ENCODE measurements at places on chromosomes 2 and 18. TPM values are rescaled to one million over a fixed set of nuclear protein-coding genes. Genes with fewer than 3 reads are reported as not detected.

DNA sequence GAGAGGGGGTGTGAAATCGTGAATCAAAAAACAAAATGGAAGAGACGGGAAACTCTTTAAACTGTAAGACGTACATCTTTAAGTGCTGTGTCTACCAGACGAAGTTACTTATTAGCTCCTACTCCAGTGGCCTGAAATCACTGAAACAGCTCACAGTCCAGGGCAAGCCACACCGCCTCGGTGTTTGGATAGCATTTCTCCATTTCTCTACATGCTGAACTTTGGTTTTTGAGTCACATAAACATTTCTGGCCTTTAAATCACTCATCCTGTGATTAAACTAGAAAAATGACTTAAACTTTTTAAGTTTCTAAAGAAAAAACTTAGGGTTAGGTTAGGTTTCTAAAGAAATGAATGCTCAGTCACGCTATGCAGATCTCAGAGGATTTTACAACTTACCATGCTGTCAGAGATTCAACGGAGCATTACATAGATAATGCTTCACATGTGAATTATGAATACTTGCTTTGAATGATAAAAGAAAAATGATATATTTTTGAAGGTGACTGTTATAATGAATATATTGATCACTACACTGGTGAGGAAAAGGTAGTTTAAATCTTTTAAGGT lies 138.4 kb downstream of the MBP start:
- DNase-seq = no peak

DNA sequence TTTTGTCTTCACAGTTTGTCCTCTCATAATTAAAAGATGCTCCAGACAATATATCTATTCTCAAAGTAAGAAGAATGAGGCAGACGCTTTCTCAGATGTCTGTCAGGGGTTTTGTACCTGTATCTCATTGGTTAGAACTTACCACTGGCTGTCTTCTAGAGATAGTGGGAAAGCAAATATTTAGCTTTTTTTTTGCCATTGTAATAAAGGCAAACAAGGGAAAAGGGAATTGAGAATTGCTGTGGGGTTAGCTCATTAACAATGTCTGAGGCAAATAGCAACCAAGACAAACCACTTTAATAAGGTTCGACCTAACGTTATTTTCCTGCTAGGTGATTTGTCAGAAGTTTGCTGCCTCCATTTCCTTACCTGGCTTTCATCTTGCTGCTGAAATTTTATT lies 30.0 kb downstream of the ZNF638 start:
- no peak for DNase-seq

DAW1 gene
- total RNA-seq = not detected

- no peak for DNase-seq
Measured at GRCh38 chr2:219476652-219477151, 22.0 kb upstream of the GMPPA start.

GRCh38 chr2:102226612-102227391 lies 40.0 kb downstream of the IL1RL2 start:
- DNase-seq = no peak

- no peak for DNase-seq
Measured at GRCh38 chr2:108346827-108347226, 30.9 kb upstream of the SULT1C4 start.

- DNase-seq = no peak
Measured at GRCh38 chr18:3046216-3046808, 33.4 kb upstream of the LPIN2 start.

SPP2 gene
- not detected for total RNA-seq

KANSL1L gene
- total RNA-seq = 25.7 TPM

DNA sequence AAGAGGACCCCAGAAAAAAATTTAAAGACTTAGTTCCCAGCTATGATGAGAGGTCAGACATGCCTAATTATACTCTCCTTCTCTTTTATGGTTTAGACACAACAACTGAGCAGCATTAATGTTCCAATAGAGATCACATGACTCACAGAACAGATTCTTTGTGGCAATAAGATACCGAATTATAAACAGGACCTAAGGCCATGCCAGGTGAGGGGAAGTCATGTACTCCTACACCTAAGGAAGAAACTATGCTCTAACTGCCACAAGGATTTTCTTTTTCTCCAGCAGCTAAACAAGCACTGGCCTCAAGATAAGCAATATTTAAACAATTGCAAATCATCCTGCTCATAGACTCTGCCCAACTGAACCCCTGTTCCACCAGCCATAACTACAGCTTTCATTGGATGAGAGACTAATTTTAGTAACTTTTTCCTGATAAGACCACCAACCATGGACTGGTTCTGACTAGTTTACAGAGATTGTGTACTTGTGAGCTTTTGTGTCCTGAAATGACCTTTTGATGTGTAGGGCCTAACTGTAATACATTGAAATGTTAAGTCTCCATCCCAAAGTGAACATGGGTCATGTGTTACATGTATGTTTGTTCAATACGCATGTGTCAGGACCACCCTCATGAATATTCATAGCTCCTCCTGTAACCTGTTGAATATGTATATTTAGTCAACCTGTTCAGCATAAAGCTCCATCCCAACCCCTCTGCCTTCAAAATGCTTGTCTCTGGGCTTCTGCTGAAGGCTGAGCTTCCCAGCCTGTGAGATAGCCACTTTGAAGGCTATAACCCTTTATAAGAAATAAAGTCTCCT lies 21.6 kb upstream of the NFE2L2 start:
- DNase-seq = no peak

DNA sequence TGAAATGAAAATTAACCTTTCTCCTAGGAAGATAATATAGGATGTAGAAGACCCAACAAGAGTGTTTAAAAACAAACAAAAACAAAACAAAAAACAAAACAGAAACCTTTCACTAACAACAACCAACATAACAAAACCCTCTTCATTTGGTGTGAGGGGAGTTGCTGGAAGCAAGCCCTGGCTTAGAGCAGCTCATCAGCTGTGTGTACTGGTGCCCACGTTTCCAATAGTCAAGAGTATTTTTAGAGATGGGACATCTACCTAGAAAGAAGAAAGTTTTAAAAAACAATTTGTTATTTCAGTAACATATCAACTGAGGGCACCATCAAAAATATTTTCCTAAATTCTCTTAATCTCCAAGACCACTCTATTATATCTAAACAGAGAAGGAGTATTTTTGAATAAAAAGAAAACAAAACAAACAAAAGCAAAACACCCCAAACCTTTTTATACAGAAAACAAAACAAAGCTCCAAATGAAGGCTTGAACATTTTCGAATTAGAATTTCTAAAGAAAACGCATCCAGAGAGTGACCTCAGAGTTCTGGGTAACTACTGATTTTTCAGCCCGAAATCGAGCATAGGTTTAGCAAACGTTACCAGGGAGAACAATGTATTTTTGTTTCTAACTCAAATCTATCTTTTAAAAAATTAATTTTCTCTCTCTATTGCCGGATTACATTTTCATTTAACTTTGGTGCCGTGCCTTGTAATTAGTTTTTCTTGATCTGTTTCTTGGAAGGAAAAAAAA lies 134.6 kb downstream of the INSIG2 start:
- no peak for DNase-seq

CHRND gene
- not detected for total RNA-seq

CDH20 gene
- 1.5 TPM for total RNA-seq

MC4R gene
- total RNA-seq = not detected

DNA sequence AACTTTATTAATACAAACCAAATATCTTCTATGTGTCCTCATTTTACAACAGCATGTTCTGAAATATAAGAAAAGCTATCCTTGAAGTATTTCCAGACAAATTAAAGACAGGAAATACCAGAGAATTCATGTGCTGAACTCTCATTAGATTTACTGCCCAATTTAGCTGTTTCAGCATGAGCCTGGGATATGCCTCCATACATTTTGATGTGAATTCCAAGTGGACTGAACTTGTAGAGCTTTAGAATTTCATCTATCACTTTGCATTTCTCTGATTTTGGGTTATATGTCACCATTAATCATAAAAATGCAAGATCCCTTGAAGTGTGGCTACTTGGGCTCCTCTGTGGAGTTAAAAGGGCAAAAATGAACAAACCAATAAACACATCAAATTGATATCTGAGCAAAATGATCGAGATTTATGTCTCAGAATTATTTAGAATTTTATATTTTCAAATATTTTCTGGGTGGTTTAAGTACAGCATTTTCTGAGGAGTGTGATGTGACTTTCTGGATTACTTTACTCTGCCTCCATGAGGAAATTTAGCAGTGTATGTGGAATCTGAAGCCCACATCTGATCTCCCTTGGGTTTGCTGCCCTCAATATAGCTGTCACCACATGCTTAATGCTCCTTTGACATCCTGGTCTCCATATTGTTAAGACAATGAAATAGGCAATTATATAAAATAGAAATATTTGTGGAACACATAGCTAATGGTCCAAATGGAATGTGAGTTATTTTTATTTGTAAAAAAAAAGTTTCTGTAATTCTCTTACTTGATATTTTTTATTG lies 206.6 kb upstream of the RBMS1 start:
- no peak for DNase-seq

GRCh38 chr2:182586426-182586825 lies 129.6 kb upstream of the DNAJC10 start:
- no peak for DNase-seq

MOGAT1 gene
- not detected for total RNA-seq

- DNase-seq = no peak
Measured at GRCh38 chr2:23533338-23533695, 148.3 kb downstream of the KLHL29 start.

COLEC11 gene
- total RNA-seq = 0.70 TPM

GRCh38 chr2:9847140-9847539 lies 3.9 kb downstream of the TAF1B start:
- DNase-seq = no peak

LDLRAD4 gene
- total RNA-seq = 128 TPM

- DNase-seq = no peak
Measured at GRCh38 chr2:42796427-42797248, 4.3 kb upstream of the HAAO start.

EFR3B gene
- 0.47 TPM for total RNA-seq

KRTCAP3 gene
- 7.4 TPM for total RNA-seq

UGT1A5 gene
- 24.2 TPM for total RNA-seq

GRCh38 chr2:12099374-12099773 lies 352.9 kb downstream of the LPIN1 start:
- DNase-seq = no peak

DNA sequence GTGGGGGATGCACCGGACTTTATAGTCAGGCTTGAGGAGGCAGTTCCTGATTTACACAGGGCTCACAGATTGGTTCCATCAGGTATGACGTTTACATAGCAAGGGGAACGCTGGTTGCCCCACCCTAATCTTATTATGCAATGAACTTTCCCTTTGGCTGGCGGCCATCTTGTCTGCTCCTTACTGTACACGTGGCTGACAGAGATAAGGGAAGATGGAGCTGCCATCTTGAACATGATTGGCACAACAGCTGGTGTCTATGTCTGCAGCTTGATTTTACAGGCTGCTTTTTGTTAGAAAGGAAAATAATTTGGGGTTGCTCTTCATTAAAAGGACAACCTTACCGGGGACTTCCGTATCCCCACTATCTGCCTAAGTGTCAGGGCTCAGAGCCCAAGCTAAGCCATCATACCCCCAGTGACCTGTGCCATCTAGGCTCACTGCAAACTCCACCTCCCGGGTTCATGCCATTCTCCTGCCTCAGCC lies 33.5 kb upstream of the ATG16L1 start:
- no peak for DNase-seq

GRCh38 chr2:62568983-62569837 lies 63.2 kb upstream of the TMEM17 start:
- no peak for DNase-seq

GAD1 gene
- total RNA-seq = not detected

- no peak for DNase-seq
Measured at GRCh38 chr2:21353879-21354679, 230.3 kb downstream of the TDRD15 start.

DNA sequence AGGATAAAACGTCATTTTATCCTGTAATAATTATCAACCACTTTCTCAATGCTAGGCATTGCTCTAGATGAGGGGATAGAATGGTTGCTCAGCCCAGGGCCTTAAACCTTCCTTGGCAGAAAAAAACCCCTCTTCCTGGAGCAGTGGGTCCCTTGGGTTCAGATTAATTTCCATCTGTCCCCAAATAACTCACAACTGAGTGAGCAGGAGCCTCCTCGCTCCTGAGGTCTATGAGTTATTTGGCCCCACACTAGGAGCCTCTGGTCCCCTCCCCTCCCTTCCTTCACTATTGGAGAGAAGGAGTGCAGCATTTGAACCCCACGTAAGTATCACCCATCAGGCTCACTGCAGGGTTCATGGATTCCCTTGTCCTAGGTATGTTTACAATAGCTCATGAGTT lies 157.5 kb upstream of the FHL2 start:
- no peak for DNase-seq

- no peak for DNase-seq
Measured at GRCh38 chr2:46363535-46364170, 66.4 kb downstream of the EPAS1 start.

DNA sequence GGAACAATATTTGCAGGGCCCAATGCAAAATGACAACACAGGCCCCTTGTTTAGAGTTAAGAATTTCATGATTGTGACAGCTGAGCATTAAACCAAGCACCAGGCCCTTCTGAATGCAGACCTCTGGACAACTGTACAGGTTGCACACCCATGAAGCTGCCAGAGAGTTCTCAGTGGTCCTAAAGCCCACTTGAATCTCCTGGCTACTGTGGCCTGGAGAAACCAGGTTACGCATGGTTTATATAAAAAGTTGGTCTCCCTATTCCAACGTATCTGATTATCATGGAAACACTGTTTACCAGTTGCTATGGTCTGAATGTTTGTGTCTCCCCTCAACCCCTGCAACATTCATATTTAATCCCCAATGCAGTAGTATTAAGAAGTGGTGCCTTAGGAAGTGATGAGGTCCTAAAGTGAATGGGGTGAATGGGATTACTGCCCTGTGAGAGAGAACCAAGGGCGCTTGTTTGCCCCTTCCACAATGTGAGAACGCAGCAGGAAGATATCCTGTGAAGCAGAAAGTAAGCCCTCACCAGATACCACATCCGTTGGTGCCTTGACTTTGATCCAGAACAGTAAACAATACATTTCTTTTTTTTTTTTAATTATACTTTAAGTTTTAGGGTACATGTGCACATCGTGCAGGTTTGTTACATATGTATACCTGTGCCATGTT lies 48.0 kb upstream of the ANXA4 start:
- peak; percentile 64 for DNase-seq

DSC3 gene
- total RNA-seq = 0.83 TPM

GRCh38 chr18:39692367-39693015 lies 2126.9 kb upstream of the CELF4 start:
- no peak for DNase-seq

All from Peyer's patch (tissue), 4 donors.